ENCODE measurements at places on chromosomes 2 and 18.

GRCh38 chr18:21315741-21316197, 73.7 kb downstream of the GREB1L start:
- DNase-seq: no peak

DNA sequence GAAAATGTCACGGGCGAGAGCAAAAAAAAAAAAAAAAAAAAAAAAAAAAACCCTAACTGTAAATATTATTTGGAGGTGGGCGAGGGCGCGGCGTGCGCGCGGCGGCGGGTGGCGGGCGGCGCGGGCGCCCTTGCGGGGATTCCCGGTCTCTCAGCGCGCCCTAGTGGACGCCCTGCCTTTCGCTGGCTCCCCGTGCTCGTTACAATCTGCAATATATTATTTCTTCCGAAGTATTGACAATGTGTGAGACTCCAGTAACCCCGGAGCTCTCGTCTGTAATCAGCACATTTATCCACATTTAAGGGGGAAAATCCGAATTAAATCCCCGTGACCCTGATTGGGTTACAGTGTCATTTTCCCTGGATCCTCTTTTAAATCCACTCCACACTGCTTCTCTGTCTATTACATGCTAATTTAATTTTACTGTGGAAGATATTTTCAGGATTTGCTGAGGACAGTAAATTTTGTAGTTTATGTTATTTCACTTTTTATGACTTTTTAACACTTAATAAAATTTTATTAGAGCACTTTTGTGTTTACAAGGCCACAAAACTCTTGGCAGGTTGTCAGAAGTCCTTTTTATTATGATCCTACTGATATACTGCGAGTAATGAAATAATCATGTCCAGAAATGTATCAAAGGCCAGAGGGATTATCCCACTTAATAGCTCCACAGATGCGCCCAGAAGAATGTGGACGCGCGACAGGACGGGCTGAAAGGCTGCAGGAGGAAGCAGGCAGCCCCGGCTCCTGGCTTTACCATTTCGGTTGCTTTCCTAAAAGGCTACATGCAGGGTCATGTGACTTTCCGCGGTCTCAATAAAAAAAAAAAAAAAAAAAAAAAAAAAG, 369.1 kb downstream of the MTX2 start:
- no peak for DNase-seq

DNA sequence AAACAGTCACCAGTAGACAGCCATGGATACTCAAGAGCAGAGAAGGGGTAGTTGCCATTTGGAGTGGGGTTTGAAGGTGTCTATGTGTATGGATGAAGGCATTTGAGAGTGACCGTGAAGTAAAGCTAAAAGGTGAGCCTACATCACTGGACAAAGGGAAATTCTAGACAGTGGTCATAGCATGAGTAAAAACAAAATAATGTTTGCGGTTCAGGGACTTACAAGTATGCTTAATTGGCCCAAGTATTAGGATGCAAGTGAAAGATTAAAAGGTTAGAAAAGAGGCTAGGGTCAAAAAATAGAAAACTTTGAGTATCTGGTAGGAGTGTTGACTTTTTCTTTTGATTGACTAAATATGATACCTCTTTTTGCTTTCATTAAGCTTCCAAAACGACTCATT, 238.1 kb upstream of the SLC8A1 start:
- no peak for DNase-seq

DNA sequence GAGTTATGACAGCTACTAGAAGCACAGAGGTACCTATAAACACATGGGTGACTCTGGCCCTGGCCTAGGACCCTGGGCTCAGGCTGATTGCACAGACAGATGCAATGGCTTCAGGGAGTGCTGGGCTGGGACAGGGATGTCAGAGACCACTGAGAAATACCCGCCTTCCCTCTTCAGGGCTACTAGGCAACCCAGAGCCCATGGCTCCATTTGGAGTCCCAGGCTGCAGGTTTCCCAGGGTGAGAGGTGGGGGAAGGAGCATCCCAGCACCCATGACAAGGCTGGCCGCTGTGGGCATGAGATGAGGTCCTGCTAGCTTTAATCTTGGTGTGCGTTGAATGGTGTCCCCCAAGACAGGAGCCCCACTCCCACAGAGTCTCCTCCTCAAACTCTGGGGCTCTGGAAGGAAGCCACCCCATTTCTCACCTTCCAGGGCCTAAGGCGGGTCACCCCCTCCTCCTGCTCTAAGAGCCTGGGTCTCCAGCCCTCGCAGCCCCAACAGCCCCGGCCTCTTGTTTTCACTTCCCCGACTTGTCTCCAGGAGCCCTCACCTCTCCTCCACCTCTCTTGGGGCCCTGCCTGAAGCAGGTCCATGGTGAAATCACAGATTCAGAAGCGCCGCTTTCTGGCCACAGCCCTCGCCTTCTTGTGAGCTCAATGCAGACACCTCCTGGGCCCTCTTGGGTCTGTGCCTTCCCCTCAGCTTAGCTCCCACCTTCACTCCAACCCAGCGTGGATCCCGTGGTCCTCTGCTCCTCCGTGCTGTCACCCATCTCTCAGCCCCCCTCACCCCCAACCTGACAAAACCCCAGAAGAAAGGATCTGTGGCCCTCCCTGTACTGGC, 41.4 kb downstream of the EMX1 start:
- DNase-seq: no peak

DNA sequence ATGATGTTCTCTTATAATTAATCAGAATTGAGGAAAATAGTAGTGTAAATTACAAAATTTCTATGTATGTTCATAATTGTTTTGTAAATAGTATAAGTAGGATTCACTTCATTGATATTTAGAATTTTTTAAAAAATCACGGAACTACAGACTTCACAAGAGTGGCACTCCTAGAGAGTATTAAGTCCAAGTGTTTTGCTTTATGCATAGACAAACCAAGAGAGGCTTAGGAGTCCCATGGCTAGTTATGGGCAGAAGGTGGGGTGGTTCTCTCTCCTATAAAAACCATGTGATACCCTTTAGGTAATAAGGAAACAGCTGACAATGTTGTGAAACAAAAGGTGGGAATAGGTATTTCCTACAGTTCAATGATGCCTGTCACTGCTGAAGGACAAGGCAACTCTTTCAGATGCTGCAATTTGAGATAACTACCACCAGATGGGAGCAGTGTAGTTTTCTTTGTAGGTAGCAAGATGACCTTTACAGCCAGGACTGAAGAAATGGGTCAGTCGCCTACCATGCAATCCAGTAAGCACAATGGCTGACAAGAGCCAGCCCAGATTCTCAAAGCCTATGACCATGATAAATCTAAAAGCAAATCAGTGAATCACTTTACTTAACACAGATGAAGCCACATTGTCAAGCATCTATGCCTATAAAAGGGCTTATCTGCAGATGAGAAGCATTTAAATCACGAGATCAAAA, 83.9 kb downstream of the AAK1 start:
- DNase-seq: peak; percentile 66

- DNase-seq: no peak
These were observed 49.6 kb upstream of the SPAG16 start for GRCh38 chr2:213234641-213235040.

GRCh38 chr2:240136013-240136670, at the start of gene COPS9:
COPS9 (minus strand) TSS chr2:240136305; CDS start chr2:240136284, 21 bp downstream.
- peak; percentile 80 for DNase-seq
